ENCODE measurements at places on chromosomes 5 and 9.

GRCh38 chr9:130943777-130944176 lies 4.7 kb upstream of the FIBCD1 start:
- no peak for DNase-seq

DNA sequence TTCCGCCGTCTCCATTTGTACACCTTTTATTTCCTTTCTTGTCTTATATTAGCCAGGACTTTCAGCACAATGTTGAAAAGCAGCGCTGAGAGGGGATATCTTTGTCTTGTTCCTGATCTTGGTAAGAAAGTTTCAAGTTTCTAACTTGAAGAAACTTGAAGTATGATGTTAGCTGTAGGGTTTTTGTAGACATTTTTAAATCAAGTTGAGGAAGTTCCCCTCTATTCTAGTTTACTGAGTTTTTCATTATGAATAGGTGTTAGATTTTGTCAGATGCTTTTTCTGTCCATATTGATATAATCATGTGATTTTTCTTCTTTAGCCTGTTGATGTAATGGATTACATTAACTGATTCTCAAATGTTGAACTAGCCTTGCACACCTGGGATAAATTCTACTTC lies 425.7 kb downstream of the PIK3R1 start:
- no peak for DNase-seq

GRCh38 chr5:7784683-7785380 lies 66.1 kb downstream of the CFAP90 start:
- no peak for DNase-seq

DNA sequence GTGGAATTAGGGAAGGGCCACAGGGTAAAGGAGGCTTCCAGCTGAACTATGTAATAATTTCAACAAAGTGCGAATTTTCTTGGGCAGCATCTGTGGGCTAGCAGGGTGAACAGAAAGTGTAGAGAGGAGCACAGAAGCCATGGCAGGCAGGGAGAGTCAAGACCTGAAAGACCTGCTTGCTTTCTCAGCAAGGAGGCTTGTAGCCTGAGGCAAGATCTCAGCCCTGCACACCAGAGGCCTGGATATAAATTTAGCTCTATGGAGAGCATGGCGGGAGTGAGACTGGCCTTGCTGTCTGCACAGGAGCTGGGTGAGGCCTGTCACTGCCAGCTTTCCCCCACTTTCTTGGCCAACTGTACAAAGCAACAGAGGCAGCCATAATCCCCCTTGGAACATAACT lies 32.1 kb upstream of the SH3TC2 start:
- DNase-seq = no peak

DNA sequence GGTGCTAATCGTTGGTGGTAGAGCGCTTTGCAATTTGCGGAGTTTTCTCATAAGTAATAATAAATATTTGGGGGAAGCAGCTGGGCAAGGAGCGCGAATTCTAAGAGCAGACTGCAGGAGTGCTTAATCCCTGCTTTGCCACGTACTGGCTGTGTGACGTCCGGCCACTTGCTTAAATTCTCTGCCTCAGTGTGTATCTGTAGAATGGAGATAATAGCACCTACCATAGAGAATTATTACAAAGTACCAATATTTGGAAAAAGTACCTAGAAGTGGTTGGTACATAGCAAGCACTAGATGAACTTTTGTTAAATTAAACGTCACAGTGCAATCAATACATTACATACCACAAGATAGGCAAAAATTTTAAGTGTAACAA lies 598 bp upstream of the TMED7 start:
- DNase-seq = no peak

DNA sequence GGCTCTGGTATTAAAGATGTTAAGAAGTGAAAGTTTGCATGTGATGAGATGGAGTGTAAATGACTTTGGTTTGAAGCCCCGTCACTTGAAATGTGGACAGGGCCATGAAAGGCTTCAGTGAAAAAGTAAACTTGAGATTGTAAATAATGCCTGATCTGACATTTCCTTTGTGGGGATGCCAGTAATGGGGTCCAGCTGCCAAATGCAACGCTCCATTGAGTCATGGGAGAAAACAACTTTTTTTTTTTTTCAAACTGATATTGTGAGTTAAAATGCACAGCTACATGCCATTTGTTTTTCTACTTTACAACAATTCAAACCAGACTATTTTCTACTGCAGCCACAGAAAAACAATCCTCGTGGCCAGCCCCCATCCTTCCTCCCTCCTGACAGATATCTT lies 327.0 kb upstream of the TNC start:
- DNase-seq = no peak

DNA sequence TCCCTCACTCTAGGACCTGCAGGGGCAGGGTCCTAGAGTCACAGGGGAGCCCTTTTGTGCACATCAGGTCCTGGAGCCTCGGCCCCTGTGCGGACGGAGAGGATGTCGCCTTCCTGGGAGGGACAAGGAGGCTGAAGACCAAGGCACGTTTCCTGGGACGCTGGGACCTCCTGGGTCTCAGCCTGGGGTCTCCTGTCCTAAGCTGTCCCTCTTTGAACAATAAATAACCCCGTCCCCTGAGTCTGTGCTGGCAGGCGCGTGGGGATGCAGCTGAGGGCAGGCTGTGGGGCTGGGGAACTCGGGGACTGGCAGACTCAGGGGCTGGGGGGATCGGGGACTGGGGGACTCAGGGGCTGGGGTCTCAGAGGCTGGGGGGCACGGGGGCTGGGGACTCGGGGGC lies 31.1 kb downstream of the PAEP start:
- DNase-seq = no peak

GRCh38 chr5:109406719-109407118 lies 3.1 kb downstream of the PJA2 start:
- no peak for DNase-seq

- no peak for DNase-seq
Observed at GRCh38 chr5:98455665-98456064, 317.8 kb upstream of the RGMB start.

- DNase-seq = no peak
Observed at GRCh38 chr5:94544031-94544650, 74.3 kb downstream of the KIAA0825 start.

DNA sequence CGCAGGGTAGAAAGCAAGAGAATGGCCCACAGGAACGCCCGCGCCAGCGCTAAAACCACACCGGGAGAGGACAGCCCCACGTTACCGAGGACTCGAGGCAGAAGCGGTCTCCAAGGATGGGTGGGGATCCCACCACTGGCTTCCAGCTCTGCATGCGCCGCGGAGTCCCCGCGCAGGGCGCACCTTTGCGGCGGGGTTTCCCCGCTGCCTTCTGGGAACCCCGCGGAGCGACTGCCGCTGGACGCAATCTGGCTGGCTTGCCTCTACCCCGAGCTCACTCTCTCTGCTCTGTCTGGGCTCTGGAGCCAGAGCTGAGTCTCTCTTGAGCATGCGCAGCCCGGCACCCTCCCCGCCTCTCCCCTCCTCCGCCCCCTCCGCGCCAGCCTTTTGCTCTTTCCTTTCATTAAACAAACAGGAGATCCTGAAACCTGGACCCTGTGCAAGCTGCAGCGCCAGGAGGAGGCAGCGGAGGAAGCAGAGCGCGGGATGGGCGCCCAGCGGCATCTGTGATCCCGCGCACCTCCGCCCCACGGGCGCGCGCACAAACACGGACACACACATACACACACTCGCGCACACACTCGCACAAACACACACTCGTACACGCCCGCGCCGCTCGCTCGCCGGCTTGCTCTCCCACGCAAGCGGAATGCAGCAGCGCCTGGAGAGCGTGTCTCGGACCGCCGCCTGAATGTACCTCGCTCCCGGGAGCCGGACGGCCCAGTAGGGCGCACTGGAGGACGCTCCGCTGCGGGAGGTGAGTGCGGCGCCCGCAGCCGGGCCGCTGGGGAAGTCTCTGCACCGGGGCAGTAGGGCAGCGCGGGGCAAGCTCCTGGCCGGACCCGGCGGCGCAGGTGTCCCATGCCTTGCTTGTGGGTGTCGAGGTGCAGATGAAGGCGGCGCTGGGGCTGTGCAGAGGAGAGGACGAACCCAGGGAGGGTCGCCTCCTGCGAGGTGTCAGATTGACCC lies at the start of gene PLPPR1:
Gene PLPPR1 (plus strand): TSS at position 382 of the 969 bp plus-strand sequence.
- no peak for DNase-seq

DNA sequence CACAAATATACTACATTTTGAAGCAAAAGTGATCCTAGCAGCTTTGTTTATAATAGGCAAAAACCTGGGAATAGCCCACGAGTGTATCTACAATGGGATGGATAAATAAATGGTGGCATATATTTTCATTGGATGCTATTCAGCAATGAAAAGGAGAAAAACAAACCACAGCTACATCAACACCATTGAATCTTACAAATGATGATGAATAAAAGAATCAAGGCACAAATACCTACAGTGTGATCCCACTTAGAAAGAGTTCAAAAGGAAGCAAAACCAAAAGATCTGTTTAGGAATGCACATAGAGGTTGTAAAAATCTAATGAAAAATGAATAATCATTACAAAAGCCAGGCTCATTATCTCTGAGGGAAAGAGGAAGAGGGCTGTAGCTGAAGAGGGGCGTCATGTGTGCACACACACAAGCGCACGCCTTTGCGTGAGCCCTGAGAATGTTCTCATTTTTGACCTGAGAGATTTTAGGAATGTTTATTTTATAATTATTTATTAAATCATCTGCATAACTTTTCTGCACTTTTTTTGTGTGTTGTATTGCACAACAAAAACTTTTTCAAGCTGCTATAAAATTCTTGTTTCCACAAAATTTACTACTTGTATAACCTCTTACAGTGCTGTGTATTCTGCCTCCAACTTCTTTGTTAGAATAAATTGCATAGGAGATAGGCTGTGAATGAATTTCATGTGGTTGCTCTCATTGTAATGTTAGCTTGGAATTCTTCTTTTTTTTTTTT lies 5.9 kb upstream of the RHOBTB3 start:
- DNase-seq = no peak

- DNase-seq = no peak
Observed at GRCh38 chr5:150671509-150672236, 10.6 kb downstream of the MYOZ3 start.

DNA sequence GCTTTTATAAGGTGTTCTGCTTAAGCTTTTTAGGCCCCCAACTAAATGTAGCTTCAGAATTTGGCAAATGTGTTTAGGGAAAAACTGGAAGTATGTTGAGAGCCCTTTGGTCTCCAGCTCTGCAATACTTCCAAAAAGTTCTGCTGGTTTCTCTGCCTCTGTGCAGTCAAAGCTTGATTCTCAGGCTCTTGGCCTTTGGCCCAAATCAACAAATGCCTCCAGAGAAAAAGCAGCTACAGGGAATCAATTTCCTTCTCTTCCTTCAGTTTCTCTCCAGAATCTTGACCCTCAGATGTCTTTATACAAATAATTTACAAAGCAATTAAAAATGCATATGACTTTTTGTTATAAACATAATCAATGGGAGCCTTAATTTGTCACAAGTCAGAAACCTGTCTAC lies 235.7 kb downstream of the COMMD10 start:
- DNase-seq = no peak

DNA sequence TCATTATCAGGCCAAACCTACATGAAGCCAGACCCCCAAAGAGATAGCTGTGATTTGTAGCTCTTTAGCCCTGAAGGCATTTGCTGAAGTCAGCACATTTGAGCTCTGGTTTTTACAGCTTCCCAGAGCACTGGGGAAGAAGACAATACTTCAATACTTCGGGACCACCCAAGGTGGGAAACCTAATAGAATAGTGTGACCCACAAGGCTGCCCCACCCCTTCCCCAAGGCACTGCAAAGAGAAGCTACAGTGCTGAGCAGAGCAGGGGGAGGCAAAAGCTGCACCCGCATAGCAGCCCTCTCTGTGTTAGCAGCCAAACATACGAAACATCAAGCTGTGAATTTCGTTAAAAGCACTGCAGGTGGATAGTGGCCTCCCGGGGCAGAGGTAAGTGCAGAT lies 87.3 kb downstream of the HSD17B3 start:
- DNase-seq = no peak

DNA sequence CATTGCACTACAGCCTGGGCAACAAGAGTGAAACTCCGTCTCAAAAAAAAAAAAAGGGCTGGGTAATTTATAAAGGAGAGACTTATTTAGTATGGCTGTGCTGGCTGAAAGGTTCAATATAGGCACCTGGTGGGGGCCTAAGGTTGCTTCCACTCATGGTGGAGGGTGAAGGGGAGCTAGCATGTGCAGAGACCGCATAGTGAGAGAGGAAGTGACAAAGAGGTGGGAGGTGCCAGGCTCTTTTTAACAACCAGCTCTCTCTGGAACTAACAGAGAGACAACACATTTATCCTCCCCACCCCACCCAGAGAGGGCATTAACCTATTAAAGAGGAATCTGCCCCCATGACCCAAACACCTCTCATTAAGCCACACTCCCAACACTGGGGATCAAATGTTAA lies 28.9 kb upstream of the SERINC5 start:
- DNase-seq = no peak

DNA sequence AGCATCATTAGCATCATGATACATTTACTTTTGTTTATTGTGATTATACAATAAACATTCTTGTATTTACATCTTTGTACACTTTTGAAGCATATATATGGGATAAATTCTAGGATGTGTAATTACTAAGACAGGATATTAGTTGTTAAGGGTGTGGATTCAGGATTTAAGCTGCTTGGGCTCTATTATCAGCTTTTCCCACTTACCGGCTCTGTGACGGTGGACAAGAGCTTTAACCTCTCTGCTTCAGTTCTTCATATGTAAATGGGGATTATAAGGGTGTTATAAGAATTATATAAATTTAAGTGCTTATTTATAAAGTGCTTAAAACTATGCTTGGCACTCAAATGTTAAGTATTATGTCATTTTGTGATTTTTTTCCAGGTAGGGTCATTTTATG lies 131.1 kb downstream of the FER start:
- DNase-seq = no peak

DNA sequence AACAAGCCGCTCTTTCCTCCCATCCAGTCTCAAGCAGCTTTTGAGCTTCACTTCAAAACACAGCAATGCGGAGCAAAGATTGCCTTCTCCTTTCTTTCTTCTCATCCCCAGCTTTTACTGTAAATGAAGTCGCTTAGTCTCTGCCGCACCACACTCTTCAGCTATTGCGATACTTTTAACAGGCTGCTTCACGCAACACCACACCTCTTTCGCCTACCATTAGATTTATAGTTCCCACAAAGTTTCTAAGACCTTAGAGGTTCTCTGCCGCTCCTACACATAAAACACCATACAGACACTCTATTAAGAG lies 711 bp downstream of the PGGT1B start:
- no peak for DNase-seq

DNA sequence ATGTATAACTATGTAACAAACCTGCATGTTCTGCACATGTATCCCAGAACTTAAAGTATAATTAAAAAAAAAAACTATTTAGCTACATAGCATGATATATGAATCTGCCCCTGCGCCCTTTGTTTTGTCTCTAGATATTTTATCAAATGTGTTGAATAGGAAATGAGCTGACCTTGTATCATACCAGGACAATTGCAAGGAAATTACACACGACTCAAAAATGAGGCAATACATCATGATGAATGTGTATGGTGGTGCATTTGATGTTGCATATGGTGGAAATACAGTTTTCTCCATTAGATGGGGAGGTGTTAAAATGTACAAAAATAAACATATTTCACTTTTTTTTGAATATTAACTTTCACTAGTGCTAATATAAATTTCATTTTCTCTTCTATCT lies 28.6 kb upstream of the CEP78 start:
- no peak for DNase-seq
